WTC11 (cell line): ENCODE measurements at places on chromosomes 4 and X.

DNA sequence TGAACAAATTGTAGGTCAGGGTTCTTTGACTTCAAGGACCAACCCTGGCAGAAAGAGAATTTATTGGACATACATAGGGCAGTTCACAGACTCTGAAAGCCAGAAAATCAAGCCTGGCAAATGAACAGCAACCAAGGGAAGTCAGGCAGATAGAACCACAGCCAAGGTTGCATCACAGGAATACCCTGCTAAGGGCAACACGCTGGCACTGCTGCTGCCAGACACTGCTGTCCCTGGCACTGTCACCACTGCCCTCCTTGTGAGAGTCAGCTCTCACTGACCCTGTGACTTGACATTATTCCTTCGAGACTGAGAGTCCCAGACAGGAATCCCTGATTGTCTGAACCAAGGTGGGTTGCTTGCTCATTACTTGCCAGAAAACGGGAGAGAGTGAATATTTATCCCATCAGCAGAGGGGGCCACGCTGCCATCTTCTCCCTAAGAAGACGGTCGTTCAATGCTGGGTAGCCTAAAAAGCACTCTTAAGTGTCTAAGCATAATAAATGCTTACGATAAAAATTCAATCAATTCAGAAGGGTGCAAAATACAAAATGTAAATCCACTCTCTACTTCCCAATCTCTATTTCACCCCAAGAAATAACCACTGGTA, 23.2 kb upstream of the PTTG2 start:
- DNase-seq = no peak

- DNase-seq = no peak
Observed at GRCh38 chrX:49269767-49270248, at the start of gene PPP1R3F. TSS of gene PPP1R3F (plus strand) at chrX:49269793. CDS start at chrX:49269870, 77 bp downstream.

DNA sequence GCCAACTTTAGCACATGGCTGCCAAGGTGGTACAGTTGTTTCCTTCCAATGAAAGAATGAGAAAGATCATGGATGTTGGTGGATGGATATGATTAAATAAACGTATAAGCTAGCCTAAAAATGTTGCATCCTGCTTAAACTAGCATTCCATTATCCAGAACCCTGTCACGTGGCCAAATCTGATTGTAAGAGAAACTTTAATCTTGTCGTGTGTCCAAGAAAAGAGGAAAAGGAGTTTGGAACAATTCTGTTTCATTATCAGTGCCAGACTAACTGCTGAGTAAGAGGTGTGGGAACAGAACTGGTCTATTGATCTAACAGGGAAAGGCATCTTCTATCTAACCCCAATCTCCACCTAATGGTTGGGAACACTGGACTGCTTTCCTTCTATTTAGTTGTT, 325.2 kb upstream of the BMP3 start:
- no peak for DNase-seq

DNA sequence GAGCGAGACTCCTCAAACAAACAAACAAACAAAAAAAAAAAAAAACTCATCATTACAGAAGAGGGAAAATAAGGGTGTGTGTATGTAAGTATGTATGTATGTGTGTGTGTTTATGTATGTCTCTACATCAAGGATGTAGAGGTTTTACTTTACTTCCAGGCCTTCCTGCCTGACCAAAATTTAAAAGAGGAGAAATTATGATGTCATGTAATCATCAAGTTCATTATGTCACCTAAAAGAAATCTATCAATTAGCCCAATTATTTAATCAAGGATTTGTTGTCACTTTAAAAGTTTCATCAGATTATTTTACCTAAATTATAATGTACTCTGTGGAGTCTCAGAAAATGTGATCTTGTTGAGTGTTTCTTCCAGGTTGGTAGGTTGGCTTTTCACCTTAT, 21.6 kb downstream of the GUCY1A1 start:
- DNase-seq = no peak

GRCh38 chrX:45070116-45071007, 130.3 kb downstream of the DIPK2B start:
- no peak for DNase-seq

DNA sequence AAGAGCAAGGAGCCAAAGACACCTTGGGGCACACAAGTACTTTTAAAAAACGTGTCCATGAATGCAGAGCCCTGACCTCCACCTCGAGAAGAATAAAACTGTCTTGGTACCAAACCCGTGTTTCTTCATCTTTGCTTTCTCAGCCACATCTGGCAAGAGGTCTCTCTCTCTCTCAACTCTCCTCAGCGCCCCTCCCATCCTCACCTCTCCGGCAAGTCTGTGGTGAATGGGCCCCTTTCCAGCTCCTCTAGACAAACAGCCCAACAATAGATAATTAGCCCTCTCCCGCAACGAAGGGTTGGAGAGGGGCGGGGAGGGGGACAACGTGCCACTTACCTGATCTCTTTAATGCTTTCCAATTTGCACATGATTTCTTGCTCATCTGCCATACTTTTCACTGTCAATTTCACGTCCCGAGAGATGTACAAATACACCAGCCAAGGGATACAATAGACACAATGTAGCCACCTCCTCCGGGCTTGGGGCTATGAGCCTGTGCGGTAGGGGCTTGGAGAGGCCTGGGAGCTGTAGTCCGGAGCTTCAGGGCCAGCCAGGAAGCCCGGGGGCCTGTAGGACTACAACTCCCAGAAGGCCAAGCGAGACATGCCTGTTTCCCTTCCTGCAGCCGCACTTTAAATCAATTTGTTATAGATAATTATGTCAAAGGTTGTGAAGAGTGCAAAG, at the start of gene ZC4H2:
ZC4H2 (minus strand) TSS at position 462 of the 684 bp plus-strand sequence; CDS start at position 389, 73 bp downstream.
- DNase-seq = peak; percentile 71

DNA sequence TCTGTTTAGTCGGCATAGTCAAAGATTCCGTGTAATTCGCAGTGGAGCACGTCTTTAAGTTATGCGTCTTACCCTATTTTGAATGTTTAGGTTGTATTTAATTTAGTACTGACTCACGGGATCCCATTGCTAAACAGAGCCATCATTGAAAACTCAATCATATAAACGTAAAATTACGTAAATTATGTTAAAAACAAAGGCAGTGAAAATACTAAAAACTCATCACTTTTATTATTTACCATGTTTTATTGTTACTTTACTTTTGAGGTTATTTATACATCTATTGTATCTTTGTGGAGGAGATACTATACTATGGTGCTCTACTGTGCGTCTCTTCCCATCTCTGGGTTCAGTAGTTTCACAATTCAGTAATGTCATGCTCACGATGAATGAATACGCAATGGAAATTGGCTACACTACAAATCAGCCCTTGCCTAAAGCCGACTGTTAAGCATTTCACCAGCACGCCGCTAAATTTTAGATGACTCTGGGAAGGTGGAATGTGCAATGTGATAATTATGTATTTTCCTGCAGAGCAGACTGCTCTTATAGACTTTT, 944 bp downstream of the FUNDC2 start:
- no peak for DNase-seq
